ENCODE measurements at places on chromosomes 2 and 18.
A peak's percentile ranks its signal among the peaks of the same experiment; 100 is the strongest.

GRCh38 chr18:62759704-62760402 is 44.5 kb downstream of the PHLPP1 start:
- DNase-seq, result no peak

- DNase-seq, result peak; percentile 43
Measured at GRCh38 chr2:174344716-174345461, 10.1 kb downstream of the SP9 start.

GRCh38 chr2:119157850-119158511 is 570 bp downstream of the C1QL2 start:
- DNase-seq, result no peak

DNA sequence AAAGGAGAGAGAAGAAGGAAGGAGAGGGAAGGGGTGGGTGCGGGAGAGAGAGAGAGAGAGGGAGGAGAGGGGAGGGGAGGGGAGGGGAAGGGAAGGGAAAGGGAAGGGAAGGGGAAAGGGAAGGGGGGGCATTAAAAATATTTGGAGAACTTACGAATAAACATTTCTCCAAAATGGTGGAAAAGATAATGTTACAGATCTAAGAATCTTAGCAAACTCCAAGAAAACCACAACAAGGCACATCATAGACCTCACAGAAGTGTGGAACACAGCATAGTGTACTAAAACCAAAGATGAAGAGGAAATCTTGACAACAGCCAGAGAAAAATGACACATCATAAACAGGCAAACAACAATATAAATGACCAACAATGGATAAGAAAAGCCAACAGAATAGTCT is 83.1 kb downstream of the CRACDL start:
- DNase-seq, result no peak

- DNase-seq, result no peak
Measured at GRCh38 chr18:9779630-9780029, 71.5 kb downstream of the RAB31 start.

DNA sequence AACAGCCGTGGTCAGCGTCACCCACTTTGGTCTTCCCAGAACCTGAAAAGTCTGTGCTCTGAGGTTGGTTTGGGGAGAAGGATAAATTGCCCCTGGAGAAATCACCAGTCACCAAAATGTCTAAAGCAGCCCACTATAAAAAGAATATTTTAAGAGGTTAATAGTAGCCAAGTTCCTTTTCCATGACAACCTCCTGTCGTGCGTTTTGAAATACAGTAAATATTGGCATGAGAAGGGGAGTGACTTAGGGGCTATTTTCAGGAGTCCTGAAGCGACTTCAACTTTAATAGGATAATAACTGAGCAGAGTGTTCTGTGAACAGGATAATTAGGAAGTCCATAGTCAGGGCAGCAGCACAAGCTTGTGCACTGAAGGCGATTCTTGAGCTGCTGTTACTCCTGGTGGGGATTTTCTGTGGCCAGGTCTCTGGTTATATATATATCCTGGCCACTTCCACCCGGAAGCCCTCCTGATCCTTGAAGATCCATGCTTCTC is 49.3 kb downstream of the RNF144A start:
- DNase-seq, result no peak

GRCh38 chr2:25528173-25528572 is 145.2 kb downstream of the DTNB start:
- no peak for DNase-seq

DNA sequence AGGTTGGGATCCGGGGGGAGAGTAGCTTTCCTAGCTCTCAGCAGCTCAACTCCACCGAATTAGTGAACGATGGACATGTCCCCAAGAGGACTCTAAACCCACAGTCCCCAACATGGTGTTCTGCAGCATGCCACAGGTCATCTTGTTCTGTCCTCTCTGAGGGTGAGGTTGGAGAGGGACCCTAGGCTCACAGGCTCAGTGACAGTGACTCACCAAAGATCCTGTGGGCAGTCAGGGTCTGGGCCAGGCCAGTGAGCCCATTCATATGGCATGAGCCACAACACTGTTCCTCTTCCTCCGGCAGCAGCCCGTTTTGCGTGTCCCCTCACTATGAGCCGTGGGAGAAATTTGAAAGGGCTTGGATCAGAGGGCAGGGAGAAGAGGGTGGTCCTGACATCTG is 2.8 kb upstream of the SLC20A1 start:
- no peak for DNase-seq

DNA sequence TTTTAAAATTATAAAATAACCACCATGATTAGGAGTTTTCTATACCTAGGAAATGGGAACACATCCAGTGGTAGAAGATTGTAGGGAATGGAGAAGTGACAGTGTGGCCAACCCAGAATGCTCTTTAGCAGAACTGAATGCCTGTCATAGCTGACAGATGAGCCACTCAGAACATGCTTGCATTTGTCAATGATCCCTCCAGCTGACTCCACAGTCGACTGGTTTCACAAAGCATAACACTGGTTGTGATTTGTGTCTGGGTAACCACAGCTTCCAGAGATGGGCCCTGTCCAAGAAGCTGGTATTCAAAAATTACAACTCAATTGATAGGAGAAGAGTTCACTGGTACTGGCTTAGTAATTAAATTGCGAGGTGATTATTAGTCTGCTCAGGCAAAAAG is 9.0 kb upstream of the CTIF start:
- DNase-seq, result no peak

DNA sequence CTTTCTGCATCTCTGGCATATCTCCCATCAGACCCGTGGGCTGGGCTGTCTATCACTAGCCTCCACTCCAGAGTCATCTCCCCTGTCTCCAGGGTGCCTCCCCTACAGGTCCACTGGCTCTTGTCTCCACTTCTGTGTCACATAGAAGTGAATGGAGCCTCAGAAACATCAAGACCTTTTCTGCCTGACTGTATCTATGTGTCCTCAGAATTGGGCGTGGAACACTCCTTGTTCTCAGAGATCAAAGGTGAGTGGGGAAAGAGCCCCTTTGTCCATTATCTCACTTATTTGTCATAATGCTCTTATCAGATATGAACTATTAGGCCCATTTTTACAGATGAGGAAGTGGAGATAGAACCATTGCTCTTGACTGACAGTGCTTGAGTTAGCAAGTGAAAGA is 211.0 kb downstream of the CYRIA start:
- no peak for DNase-seq

GRCh38 chr2:27435628-27436027 is 6.6 kb upstream of the KRTCAP3 start:
- DNase-seq, result no peak

GRCh38 chr18:11136241-11136640 is 13.1 kb downstream of the PIEZO2 start:
- DNase-seq, result no peak

- no peak for DNase-seq
Measured at GRCh38 chr18:50057009-50057408, 137.9 kb downstream of the MYO5B start.

DNA sequence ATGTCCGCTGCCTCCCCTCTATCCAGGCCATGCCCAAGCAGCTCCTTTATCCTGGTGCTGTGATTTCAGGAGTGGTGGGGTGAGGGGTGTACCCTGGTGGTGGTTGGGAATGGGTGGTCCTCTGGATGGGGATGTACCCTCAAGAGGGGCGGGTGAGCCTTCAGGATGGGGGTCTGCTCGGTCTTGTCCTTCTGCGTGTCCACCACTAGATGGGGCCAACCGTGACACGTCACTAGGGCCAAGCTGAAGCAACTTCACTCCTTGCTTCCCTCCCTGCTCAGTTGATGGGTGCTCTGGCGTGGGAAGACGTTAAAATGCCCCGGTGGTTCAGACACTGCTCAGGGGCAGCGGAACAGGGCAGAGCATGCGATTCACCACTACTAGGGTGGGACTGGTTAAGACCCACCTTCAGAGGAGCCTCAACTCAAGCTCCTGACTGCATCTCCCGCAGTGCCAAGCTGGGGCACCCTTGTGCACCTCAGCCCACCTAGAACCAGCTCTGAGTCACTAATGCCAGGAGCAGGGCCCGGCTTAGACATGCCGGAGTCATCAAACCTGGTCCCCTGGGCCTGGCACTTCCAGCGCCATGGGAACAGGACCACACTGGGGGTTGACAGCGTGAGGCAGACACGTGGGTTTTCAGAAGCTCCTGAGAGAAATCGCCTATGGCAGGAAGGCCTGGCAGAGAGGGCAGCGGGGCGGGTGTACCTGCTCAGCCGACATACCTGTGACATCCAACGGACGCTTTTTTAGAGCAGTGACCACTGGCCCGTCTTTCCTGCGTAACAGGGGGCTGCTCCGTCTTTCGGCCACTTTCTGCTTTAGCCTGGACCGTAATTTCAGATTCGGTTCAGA is 256.7 kb downstream of the HDAC4 start:
- DNase-seq, result no peak

DNA sequence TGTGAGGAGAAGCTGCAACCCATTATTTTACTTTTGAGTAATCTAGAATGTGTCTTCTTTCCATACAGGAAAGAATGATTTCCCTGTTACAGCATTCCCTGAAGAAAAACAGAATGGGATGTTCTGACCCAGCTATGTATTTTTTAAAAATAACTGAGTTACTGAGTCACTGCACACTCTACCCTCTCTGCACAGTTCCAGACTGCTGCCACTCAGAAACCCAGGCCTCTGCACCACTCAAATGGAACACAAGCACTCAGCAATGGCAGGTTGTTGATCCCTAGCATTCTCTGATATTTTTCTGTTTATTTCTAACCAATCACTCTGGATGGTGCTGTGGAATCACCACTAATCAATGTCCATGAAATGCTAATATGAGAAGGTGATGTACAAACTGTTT is 1300.0 kb upstream of the FAM98A start:
- DNase-seq, result no peak

DNA sequence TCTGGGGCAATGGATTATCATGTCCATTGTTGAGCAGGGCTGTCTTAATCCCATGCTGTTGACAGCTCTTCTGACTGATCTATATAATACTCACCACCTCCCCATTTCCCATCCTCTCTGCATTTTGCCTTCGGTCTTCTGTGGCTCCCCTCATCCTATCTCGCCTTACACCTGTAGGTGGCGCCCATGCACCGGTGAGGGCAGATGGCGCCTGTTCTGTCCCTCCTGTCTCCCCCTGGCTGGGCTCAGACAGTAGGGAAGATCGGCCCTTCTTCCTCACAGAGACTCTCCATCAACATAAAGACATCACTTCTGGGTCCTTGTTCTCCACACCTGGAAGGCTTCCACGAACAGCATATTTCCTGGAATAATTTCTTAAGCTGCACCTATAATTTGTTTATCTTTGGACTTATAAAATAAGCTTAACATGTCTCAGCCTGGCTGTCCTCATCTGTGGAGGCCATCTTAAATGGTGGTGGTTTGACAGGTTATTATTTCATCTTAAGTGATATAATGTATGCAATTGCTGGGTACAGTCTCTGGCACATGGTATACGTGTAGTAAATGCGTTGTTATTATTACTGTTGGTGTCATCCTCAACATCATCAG is 10.9 kb upstream of the CDH20 start:
- peak; percentile 78 for DNase-seq

GRCh38 chr2:67835266-67835665 is 227.5 kb downstream of the C1D start:
- no peak for DNase-seq

DNA sequence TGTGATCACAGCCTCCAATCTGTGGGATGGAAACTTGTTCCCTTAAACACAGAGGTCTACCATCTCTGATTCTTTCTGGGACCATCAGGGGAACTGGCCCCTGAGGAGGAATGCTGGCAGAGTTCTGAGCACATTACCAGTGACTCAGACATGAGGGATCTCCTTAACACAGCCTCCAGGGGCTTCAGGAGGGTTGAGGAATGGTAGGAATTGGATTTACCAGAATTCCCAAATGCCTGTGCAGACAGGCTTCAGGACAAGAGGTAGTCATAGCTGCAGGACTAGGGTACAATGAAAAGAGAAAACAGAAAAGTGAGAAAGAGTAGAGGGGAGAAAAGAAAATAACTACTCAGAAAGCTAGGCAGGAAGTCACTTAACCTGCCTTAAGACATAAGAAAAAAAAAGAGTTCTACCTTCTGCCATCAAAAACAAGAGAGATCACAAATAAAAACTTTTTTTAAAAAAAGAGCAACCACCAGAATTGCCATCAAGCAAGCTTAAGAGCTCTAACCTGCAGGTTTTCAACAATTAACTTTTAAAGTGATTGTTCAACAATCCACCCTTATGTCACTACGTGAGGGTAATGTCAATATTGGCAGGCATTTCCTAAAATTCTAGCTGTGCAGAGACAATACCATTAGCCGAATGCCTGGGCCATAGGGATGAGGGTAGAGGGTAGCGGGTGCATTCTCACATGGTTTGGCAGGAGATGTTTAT is 524.4 kb downstream of the BCL11A start:
- no peak for DNase-seq

DNA sequence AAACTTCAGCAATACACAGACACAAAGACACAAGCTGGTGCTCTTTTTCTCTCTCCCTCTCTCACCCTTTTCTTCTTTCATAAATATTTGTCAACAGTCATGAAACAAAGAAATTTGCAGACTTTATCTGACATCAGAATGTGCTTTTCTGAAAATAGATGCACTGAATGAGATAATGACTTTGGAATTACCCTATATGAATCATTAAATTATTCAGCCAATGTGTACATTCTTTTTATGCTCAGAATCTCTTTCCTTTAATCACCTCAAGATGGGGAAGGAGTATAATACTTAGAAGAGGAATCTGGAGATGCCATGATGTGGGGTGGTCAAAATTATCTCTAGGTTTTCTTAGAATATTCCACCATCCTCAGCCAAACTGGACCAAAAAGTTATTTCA is 289.9 kb downstream of the LRRTM1 start:
- no peak for DNase-seq

- no peak for DNase-seq
Measured at GRCh38 chr2:20425371-20425881, 21.4 kb upstream of the RHOB start.

DNA sequence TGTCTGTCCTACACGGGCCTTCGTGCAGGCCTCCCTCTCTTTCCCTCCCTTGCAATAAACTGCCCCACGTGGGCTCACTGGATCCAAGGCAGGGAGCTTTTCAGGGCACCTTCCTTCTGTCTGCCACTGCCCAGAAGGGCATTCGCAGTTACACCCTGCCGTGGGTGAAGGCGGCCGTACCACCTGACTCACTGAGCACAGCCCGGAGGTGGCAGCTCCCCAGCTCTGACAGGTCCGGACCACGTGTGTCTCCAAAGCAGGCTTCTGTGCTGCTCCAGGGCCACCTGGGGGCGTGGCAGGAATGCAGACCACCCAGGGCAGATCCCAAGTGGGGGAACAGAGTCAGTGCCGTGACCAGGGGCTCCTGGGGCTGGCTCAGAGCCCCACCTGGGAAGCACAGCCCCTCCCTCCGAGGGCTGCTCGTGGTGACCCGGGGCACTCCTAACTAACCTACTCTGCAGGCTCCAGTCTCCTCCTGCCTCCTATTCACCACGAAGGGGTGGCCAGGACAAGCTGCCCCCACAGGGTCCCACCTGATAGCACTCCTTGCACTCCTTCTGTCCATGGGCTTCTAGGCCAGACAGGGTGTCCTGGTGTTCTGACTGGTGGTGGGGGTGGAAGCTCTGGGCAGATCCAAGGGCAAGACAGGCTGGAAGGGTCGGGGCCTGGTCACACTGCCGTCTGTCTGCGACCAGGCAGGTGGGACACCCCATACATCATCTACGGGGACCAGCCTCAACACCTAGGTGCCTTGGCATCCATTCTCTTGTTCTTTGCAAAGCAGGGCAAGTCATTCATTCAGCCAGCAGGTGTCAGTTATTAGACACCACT is 9.7 kb downstream of the SNED1 start:
- no peak for DNase-seq
